ENCODE measurements at places on chromosomes 5 and 9.

GRCh38 chr5:127066721-127067120, 6.6 kb downstream of the C5orf63 start:
- DNase-seq, result no peak

- DNase-seq, result no peak
These were observed 119.8 kb downstream of the SSBP2 start for GRCh38 chr5:81631124-81631523.

- no peak for DNase-seq
These were observed 153.3 kb downstream of the CARTPT start for GRCh38 chr5:71872311-71872864.

DNA sequence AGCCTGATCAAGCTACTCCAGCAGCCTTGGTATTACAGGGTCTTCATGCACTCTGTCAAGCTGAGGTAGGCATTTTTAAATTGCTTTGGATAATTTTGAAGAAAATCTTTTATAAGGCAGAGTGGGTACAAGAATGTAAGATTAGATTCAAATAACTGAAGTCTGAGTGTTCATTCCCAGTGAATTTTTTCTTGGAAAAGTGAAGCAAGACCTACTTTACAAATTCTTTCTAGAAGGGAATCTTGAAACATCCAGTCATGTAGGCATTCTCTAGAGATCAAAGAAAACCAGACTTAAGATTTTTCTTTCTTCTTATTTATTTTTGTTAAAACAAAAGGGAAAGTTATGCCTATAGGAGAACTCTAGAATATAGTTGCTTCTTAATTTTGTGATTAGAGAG, 139.0 kb downstream of the FOCAD start:
- DNase-seq, result no peak

- no peak for DNase-seq
These were observed 9.0 kb downstream of the GPSM1 start for GRCh38 chr9:136336156-136336870.

- no peak for DNase-seq
These were observed 446.2 kb downstream of the ELAVL2 start for GRCh38 chr9:23379842-23380241.

DNA sequence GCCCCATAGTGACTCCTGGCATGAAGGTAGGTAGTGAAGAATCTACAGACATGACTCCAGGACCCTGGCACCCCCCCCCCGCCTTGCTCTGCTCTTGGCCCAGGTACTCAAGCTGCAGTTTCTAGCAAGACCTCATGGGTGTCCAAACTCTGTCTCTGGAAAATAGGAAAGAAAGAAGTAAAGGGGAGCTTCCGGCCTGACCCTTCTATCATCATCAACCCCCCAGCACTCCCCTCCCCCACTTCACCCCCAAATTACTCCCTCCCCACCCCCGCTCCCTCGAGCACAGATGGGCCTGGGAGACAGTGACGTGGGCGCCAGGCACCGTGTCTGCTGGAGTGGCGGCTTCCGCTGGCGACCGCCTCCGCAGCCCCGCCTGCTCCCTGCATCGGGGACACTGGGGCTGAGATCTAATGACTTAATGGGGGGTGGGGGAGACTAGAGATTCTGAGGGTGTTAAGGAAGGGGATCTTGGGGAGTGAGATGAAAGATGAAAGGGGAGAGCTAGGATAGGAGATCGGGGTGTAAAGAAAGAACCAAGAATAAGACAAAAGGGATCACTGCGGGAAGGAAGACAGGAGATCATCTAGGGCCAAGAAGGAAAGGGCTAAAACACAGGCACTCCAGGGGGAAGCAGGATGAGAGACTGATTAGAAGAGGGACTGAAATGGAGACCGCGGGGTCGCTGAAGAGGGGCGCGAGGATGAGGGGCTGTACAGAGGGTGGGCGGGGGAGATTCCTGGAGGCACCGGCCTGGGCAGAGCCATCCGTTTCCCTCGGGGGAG, 1.1 kb upstream of the DNAJB5 start:
- DNase-seq, result no peak

GRCh38 chr9:98852961-98853360, 45.5 kb downstream of the GALNT12 start:
- no peak for DNase-seq

DNA sequence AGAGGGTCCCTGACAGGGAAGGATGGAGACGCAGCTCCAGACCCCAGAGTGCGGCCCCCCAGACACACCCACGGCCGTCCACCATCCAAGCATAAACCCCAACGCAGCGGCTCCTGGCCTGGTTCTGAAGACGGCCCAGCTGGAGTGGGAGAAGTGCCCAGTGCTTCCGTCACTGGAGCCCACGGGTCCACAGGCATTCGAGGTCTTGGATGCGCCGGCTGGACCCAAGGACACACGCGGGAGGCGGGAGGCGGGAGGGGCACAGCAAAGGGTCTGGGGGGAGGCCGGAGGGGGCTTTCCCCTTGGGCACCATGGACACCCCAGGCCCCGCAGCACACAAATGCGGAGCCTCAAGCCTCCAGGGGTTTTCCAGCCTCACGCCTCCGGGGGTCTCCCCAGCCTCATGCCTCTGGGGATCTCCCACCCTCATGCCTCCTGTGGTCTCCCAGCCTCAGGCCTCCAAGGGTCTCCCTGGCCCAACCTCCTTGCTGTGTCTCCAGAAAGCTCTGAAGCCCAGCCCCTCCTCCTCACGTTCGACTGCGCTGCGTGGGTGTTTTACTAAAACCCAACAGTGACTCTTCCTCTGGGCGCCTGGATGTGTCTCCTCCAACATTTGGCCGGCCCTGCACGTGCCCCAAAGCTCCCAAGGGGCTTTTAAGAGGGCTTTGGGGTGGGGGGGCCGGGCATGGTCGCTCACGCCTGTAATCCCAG, 15.2 kb downstream of the EXD3 start:
- no peak for DNase-seq

GRCh38 chr5:39249564-39250274, 30.4 kb upstream of the FYB1 start:
- DNase-seq, result no peak

- no peak for DNase-seq
These were observed 342.1 kb downstream of the PRR16 start for GRCh38 chr5:120806202-120806601.

DNA sequence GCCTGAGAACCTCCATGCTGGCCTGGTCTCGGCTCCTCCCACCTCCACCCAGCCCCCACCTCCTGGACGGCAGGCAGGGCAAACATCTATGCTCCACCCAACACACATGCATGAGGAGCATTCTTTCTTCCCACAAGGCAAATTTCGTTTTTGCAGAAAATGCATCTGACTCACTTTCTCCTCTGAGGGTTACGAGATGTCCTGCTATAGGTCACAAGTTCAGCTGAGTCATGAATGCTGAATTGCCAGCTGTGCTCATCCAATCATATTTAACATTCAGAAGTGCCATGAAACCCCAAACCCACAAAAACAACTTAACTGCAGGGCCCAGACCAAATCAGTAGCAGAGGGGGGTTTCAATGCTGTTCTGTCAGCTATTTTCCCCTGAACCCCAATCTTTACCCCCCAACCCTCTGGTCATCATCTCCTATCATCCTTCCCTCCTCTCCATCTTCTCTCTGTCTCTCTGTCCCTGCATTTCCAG, 39.0 kb upstream of the OSMR start:
- no peak for DNase-seq

DNA sequence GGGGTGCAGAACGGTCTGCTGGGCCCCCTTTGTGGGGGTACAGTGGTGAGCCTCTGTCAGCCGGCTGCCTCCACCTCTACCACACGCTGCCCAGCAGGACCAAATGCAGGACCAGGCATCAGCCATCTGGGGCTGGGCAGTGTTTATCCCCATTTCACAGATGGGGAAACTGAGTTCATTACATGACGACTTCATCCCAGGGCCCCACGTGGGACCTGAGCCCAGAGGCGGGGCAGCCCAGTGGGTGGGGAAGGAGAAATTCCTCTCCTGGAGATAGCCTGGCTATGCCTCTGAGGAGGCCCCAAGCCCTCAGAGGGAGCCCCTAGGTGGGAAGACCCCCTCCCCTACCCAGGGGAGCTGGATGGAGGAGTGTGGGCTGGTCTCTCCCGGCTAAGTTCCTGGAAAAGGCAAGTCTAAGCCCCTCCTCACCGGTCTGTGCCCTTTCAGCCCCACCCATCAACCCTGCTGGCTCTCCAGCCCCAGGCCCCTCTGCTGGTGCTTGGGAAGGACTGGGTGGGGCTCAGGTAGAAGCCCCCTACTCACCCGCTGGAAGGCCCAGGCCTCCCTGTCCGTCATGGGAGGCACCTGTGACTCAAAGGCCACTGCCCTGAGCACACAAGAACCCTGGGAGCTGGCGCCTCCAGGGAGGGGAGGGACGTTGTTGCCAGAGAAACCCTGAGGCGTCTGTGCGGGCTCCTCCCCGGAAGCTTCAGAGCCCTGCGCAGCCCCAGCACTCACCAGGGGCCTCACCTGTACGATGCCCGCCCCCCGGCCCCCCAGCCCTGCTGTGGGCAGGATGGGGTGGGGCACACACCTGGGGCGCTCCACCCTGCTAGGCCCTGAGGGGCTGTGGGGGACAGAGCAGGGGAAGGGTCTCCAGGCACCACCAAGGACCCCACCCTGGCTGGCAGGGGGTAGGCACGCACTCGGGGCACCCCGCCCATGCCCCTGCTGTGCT, 7.4 kb upstream of the CCDC187 start:
- no peak for DNase-seq

GRCh38 chr5:68875351-68875750, 218.5 kb upstream of the SLC30A5 start:
- no peak for DNase-seq

DNA sequence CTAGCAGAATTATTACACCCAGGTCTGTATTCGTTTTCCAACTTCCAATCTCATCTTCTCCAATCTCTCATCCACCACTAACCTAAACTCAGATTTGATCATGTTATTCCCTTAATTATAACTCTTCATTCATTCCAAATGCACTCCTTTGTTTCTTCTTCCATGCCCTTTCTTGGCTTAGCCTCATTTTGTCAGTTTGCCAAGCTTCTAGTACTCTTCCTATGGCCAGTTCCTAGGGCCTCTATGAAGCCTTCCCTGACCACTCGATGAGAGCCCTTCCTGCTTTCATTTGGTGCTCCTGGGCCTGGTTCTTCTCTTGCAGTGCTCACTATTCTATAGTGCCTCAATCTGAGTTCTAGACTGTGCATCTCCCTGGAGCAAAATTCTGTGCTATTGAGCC, 5.8 kb downstream of the FAM219A start:
- no peak for DNase-seq

- no peak for DNase-seq
These were observed 8.0 kb upstream of the WHRN start for GRCh38 chr9:114513055-114513958.

DNA sequence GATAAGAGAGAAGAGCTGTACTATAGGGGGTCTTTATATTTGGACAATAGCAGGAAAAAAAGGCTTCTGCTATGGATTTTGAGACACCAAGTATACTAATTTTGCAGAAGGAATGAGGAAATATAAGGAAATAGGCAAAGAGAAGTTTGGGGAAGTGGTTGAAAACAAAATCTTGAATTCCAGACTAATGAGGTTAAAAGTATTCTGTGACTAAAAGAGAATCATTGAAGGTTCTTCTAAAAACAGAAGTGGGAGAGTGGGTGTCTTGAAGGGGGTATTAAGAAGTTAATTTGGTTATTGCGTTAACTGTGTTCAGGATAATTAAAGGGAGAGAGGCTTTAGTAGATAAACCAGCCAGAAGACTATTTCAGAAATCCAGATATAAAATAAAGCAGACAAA, 148.7 kb downstream of the RFK start:
- DNase-seq, result no peak

DNA sequence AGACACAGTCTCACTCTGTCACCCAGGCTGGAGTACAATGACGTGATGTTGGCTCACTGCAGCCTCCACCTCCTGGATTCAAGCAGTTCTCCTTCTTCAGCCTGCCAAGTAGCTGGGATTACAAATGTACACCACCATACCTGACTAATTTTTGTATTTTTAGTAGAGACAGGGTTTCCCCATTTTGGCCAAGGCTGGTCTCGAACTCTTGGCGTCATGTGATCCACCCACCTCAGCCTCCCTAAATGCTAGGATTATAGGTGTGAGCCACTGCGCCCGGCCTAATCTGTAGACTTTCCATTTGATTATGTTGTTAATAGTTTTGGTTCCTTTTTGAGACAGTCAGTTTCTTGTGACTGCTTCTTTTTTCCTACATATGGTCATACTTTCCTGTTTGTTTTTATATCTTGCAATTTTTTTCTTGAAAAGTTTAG, 31.0 kb downstream of the MTREX start:
- DNase-seq, result no peak

- no peak for DNase-seq
These were observed 43.1 kb upstream of the IFNE start for GRCh38 chr9:21525174-21525573.

DNA sequence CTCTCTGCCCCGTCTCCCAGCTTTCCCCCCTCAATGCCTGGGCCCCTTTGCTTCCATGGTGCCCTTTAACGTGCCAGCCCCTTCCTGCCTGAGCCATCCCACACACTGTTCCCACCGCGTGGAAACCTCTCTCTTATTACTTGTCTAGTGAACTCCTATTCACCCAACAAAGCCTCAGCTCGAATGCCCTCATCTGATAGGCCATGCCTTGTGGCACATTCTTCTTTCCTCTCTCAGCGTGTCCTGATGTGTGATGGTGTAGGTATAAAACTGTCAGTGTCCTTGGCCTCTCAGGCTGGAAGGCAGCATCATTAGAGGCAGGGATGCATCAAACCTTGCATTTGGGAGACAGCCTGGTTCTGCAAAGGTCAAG, 152.3 kb downstream of the OLFM1 start:
- no peak for DNase-seq

- DNase-seq, result no peak
These were observed 296.1 kb upstream of the DMAC1 start for GRCh38 chr9:8095672-8096086.

DNA sequence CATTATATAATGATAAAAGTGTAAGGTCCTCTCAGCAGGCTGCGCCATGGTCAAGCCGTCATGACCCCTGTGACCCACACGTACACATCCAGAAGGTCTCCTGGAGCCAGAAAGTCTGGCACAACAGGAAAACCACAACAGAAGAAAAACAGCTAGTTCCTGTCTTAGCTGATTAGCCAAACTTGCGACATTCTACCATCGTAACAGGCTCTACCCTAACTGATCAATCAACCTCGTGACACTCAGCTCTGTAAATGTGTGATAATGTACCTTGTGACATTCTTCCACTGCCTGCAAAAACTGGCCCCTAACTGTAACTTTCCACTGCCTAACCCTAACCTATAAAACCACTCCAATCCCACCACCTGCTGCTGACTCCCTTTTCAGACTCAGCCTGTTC, 316.4 kb upstream of the TUSC1 start:
- DNase-seq, result no peak

GRCh38 chr9:17994695-17995425, 416.0 kb downstream of the SH3GL2 start:
- no peak for DNase-seq

DNA sequence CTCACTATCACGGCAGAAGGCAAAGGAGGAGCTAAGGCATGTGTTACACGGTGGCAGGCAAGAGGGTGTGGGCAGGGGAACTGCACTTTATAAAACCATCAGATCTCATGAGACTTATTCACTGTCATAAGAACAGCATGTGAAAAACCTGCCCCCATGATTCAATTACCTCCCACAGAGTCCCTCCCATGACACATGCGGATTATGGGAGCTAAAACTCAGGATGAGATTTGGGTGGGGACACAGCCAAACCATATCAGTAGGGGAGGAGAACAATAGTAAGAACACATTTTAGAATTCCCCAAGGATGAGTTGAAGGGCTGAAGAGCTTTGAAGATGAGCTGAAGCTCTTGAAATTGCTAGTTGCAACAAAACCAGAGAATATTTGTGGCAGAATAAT, 287.9 kb downstream of the SMARCA2 start:
- no peak for DNase-seq

All from DMS 273 treated with DMSO at 0.1 percent for 48 hours (cell line).